ELR (cell line): ENCODE measurements at places on chromosomes 2 and 18.

- DNase-seq, result no peak
Measured at GRCh38 chr18:64474773-64475172, 325.9 kb upstream of the LINC00305 start.

GRCh38 chr2:66583881-66584280, 149.0 kb downstream of the MEIS1 start:
- no peak for DNase-seq

DNA sequence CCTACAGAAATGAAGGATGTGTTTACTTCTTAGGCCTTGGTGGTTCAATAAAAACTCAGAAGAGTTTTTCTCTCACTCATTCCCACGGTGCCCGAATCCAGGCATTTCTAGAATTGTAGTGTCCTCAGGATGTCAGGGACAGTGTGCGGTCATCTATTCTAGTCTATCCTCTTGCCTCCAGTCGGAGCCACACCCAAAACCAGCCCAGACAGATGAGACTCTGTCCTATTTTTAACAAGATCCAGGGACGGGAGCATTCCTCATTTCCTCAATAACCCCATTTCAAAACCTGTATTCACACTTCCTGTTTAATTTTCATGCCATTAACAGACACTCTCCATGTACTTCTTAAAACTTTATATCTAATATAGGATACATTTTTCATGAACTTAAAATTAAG, 11.6 kb upstream of the RBMS1 start:
- DNase-seq, result no peak

- DNase-seq, result peak; percentile 42
Measured at GRCh38 chr2:202378001-202378400, 1.9 kb downstream of the BMPR2 start.

DNA sequence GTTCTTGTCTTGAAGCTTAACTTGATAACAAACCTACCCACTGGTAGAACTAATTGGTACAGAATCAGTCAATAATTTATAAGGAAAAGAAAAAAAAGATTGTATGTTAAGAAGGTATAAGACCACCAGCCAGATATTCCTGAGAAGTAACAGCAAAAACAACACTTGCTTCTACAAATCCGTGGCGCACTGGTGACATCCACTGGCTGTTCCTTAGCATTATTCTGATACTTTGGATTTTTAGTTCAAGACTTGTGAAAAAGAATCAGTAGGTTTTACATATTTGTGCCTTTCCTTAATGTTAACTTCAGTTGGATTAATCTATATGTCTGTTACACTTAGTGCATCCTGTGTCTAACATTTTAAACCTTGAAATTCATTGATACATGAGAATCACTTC, 141.8 kb downstream of the GRB14 start:
- DNase-seq, result peak; percentile 56

GRCh38 chr2:163736433-163737189, 803 bp upstream of the FIGN start:
- peak; percentile 70 for DNase-seq

DNA sequence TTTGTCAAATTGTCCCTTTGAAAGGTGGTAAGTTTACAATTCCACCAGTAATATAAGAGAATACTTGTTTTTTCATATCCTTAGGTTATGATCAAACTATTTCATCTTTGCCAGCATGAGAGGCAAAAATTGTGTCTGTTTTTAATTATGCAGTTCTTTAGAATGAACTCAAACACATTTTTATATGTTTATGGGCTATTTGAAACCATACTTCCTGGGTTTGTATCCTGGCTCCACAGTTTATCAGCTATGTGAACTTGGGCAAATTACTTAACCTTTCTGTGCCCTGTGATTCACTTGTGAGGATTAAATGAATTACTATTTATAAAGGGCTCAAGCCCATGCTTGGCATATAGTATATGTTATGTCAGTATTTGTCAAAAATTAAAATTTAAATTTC, 109.4 kb downstream of the TANC1 start:
- DNase-seq, result no peak

DNA sequence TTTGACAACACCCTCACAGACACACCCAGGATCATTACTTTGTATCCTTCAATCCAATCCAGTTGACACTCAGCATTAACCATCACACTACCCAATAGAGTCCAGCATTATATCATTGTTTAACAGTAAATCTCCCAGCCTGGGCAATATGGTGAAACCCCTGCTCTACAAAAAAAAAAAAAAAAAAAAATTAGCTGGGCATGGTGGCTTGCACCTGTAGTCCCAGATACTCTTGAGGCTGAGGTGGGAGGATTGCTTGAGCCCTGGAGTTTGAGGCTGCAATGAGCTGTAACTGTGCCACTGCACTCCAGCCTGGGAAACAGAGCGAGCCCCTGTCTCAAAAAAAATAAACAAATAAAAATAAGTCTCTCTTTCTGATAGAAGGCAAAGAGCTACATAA, 304.0 kb downstream of the STK39 start:
- no peak for DNase-seq

- DNase-seq, result no peak
Measured at GRCh38 chr18:33928231-33928630, 296.5 kb downstream of the NOL4 start.

DNA sequence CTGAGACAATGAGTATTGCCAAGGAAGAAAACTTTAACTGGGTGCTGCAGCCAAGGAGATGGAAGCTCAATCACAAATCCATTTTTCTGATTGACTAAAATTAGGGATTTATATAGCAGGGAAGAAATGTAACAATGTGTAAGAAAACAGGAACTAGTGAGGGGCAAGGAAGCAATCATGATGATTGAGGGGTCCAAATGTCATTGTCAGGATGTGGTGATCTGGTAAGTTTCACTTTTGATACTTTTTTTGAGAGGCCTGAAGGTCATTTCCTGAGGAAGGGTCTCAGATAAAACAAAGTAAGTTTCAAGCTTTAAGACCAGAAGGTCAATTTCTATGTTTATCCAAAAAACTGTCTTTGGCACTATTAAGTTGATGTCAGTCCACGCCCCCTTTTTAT, 12.0 kb upstream of the GCC2 start:
- no peak for DNase-seq

- no peak for DNase-seq
Measured at GRCh38 chr2:35081001-35081621, 1274.5 kb upstream of the CRIM1 start.

GRCh38 chr2:133675-134593, 87.6 kb upstream of the FAM110C start:
- no peak for DNase-seq

GRCh38 chr2:179701524-179702110, 159.8 kb downstream of the ZNF385B start:
- DNase-seq, result peak; percentile 63
